ENCODE measurements at places on chromosomes 1 and 21.

DNA sequence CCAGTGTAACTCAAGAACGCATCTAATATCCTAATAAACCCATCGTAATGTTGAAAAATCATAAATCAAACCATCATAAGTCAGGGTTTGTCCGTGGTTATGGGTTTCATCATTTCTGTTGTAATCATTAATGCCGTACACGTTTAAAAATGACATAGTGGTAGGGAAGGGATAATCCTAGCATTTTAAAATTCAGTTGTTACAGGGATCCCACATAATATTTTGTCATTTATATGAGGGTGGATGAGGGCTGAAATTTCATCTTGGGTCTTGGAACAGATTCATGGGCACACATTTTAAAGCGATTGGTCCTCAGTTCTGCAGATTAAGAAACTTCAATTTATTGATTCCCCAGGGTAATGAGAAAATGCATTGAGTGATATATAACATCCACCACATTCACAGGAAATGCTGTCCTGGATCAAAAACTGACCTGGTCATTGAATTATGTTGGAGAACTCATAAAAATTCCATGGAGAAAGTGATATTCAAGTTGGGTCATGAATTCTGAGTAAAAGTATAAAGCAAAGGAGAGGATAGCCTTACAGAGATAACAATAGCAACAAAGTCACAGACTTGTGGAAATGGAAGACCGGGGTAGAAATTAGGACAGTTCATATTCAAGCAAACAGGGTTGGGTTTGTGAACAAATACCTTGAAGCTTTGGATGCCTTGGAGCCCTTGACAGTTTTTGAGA, 1527.3 kb upstream of the TPTE start:
- no peak for DNase-seq

DNA sequence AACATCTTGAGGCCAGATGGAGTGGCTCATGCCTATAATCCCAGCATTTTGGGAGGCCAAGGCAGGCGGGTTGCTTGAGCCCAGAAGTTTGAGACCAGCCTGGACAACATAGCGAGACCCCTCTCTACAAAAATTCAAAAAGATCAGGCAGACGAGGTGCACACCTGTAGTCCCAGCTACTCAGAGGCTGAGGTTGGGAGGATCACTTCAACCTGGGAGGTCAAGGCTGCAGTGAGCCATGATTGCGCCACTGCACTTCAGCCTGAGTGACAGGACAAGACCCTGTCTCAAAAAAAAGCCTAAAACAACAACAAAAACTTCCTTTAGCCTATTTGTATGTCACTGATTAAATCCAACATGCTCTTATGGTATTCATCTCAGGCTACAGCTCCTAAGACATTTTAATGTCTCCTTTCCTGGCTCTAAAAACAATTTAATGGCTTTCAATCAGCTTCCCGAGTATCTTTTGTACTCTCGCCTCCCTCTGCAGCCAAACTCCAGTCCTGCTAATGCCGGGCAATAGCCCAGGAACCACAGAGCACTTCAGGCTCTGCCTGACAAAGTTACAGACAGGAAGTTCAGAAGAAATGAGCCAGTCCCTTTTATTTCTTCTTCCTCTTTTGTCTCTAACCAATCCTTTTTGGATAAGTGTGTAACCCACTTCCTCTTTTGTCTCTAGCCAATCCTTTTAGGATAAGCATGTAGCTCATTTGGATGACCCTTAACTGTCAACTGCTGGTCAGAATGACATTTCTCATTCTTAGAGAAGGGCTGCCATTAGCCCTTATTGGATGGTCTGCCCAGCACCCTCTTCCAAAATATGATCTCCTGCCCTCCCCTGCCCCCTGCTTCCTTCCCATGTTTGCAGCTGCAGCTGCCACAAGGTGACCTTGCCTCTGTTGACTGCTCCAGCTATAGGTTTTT, 6.6 kb upstream of the DOP1B start:
- peak; percentile 94 for DNase-seq

GRCh38 chr21:38433471-38433870, 64.8 kb downstream of the ERG start:
- no peak for DNase-seq

DNA sequence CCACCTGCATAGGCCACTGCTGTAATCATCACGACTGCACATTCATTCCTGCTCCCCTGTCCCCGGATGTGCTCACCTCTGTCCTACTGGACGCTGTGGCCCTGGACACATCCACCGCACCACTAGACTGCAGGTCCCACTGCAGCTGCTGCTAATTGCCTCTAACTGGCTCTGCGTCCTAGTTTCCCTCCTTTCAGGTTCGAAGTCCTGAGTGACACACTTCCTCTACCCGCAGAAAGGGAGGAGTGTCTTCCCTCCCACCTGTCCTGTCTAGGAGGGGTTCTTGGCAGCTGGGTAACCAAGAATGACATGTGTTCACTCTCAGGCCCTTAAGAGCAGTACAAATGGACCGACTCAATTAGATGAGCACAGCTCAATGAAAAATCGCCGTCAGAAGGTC, 40.5 kb upstream of the ITPKB start:
- no peak for DNase-seq

- DNase-seq, result no peak
Observed at GRCh38 chr21:34981791-34982190, 67.3 kb downstream of the RUNX1 start.

DNA sequence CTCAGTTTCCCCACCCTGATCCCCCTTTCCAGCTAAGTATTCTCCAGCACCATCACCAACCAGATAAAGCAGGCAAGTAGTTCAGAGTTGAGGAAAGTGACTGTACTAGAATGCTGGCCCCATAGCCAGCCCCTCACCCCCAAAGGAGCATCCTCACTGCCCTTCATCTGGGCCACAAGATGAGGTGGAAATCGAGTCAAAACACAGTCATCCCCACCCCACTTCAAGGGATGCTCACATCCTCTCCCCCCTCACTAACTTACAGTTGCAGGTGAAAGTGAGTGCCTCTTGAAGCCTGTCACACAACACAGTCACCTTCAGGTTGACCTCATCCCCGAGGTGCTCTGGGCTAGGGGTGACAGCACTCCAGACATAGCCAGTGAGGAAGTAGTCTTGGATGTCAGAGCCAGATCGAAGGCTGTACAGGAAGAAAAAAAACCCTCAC, 30.4 kb downstream of the PIK3C2B start:
- no peak for DNase-seq

- DNase-seq, result no peak
Observed at GRCh38 chr1:45541193-45541592, 9.4 kb upstream of the AKR1A1 start.

DNA sequence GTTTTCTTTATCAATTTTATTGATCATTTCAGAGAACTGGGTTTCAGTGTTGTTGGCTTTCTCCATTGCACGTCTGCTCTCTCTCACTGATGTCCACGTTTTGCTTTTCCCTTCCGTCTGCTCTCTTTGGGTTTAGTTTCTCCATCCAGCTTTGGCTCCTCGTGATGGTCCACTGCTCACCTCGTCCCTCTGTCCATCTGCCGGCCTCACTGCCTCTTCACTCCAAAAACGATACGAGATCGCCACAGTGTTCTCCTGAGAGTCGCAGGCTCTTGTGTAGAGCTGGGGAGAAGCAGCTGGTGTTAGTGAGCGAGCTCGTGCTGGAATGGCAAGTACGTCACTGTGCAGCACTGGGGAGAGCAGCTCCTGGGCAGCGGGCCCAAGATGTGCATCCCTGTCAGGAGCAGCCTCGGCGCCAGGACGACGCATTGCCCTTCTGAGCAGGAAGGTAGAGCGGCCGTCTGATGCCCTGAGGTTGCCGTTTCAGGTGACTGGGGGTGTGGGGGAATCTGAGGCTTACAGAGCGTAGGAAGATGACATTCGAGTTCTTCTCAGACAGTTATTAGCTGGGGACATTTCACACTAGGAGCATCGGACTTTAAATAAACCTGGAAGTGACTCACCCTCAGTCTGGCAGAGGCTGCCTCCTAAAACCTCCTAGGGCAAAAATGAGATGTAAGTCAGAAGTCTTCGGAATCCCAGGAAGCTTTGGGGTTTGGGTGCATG, 31.4 kb upstream of the PCBP3 start:
- DNase-seq, result no peak
